ENCODE measurements at places on chromosomes 1 and 21.
A peak's percentile ranks its signal among the peaks of the same experiment; 100 is the strongest.

GRCh38 chr1:244450597-244451538 lies 841 bp downstream of the ADSS2 start:
- peak; percentile 6 for DNase-seq

DNA sequence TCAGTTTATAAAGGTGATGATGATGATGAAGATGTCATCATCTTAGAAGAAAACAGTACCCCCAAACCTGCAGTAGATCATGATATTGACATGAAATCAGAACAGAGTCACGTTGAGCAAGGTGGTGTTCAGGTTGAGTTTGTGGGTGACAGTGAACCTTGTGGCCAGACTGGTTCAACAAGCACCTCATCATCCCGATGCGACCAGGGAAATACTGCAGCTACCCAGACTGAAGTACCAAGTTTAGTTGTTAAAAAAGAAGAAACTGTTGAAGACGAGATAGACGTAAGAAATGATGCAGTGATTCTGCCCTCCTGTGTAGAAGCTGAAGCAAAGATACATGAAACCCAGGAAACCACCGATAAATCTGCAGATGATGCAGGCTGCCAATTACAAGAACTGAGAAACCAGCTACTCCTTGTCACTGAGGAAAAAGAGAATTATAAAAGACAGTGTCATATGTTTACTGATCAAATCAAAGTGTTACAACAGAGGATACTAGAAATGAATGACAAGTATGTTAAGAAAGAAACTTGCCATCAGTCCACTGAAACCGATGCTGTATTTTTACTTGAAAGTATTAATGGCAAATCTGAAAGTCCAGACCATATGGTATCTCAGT lies 16.0 kb upstream of the CHAF1B start:
- no peak for DNase-seq

DNA sequence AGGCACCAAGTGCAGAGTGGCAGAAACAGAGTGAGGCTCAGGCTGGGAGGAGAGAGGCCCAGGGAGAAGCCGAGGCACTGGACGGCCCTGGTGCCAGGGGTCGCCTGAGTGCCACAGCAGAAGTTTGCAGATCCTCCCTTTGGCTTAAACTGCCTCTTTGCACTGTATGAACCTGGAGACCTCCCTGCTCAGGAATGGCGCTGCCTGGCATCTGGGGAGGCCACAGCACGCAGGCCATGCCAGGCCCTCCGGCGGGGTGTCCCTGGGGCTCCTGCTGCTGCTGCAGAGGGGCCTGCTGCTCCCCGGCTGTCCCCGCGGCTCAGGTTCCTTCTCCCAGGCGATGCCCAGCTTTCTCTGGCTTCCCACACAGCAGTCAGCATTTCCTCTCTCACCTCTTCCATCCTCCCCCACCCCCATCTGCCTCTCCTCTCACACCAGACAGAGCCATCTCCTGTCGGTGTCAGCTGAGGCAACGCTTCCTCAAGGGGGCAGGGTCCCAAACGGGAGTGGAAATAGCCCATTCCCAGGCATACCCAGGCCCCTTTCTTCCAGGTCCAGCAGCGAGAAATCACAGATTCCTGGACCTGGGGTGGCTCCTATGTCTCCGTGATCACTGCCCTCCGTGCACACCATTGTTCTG lies 35.2 kb downstream of the SYT6 start:
- no peak for DNase-seq

- no peak for DNase-seq
Observed at GRCh38 chr1:171389171-171389570, 75.2 kb downstream of the FMO4 start.

- no peak for DNase-seq
Observed at GRCh38 chr1:61591351-61591750, 133.6 kb downstream of the TM2D1 start.

- no peak for DNase-seq
Observed at GRCh38 chr1:178277793-178278530, 184.1 kb downstream of the RASAL2 start.

DNA sequence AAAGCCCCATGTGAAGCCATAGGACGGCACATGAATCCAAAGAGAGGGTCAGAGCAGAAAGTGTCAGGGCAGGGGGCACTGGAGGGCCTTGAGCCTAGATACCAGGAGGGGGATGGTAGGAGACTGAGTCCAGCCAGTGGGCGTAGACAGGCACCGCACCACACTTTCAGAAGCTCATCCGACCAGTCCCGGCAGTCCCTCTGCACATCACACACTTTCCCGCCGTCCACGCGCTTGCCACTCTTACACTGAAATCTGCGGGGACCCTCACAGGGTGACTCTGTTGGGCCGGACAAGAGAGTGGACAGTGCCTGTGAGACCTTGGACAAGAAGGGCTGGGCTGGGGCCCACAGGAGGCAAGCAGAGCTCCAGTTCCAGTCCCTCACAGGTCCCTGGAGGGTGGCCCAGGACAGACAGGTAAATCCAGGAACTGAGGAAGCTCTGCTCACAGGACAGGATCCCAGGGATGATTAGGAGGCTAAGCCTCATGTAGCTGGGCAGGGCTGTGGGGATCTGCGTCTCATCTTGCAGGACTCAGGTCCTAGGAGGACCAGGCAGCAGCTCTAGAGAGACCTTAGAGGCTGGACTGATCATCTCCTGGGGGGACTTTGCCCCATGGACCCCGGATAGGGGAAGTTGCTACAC lies 36.3 kb upstream of the MAGOH start:
- DNase-seq = no peak

DNA sequence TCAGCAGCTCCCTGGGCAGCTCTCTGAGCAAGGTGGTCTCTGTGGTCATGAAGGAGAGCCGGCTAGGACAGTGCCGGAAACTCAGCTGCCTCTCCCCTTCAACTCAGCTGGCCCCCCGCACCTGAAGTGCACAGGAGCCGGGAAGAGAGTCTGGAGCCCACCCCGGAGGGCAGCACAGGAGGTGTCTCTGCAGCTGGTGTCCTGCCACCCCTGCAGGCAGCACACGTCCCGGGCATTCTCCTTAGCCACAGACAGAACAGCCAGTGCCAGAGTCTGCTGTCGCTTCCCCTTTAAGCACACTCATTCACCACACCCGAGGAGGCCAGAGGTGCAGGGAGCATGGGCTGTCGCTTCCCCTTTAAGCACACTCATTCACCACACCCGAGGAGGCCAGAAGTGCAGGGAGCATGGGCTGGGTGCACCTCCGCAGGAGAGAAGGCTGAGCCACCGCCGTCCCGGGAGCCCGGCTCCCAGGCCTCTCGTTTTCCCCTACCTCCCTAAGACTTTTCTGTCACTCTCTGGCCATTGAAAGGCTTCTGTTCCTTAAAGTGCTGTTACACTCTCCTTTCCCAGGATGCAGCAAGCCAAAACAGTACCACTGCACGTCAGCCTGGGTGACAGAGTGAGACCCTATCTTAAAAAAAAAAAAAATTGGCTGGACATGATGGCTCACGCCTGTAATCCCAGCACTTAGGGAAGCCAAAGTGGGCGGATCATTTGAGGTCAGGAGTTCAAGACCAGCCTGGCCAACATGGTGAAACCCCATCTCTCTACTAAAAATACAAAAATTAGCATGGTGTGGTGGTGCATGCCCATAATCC lies 16.9 kb upstream of the SAMD11 start:
- no peak for DNase-seq

DNA sequence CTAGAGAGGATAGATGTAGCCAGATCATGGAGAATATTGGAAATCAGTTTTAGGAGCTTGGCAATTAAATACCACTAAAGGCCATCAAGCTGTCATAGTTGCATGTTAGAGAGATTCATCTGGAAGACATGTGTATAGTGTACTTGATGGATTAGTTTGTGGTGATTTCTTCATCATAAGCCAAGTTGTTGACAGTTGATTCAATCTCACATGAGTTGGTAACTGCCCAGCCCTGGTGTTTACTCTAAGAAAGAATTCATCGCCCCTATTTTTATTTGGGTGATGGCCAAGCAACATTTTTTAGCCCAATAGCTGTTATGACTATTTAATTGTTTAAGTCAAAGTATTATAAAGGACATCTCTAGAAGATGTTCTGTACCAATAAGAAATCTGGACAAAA lies 737.6 kb downstream of the PLA2G4A start:
- DNase-seq = peak; percentile 60

DNA sequence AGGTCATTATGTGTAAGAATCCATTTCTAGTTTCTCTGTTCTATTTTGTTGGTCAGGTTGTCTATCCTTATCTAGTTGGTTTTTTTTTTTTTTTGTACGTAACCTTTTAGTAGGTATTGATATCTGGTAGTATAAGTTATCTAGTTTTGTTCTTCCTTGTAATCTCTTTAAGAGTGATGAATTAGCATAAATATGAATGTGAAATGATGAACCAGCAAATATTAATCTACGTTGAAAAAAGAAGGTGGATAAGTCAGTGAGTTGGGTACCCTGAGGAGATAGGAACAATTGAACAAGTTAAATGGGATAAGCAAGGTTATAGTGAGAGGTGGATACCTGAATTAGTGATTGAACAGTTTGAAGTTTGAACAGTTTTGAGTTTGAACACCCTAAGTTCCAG lies 33.9 kb downstream of the TTC3 start:
- DNase-seq = no peak

DNA sequence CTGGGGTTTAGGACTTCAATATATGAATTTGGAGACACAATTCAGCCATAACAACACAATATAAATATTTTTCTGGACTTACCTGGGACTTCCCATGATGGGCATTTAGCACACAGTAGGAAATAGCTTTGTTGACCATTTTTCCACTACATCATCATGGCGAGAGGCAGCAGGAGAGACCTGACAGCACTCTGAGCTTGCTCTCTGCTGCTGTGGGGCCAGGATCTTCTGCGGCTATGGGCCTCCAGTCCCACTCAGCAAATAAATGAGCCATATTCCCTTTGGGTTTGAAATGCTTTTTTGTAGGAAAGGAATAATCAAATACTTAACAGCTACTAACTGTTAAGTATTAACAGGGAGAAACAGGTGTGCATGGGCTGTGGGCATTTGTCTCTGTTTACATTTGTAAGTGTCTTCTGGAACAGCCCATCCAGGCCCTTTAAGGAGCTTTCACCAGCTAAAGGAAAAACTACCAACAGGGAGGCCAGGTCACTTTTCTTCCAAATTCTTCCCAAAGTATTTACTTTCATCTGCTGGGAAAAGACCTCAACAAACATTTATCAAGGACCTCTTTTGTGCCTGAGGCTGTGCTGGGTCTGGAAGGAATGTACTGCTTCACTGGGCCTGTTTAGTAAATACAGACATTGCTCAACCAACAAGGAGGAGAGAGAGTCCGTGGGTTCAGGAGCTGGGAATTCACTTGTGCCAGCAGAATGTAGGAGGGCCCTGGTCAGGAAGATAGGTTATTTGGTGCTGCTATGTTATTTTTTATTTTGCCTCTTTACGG lies 133.2 kb downstream of the LRIG2 start:
- DNase-seq = no peak

DNA sequence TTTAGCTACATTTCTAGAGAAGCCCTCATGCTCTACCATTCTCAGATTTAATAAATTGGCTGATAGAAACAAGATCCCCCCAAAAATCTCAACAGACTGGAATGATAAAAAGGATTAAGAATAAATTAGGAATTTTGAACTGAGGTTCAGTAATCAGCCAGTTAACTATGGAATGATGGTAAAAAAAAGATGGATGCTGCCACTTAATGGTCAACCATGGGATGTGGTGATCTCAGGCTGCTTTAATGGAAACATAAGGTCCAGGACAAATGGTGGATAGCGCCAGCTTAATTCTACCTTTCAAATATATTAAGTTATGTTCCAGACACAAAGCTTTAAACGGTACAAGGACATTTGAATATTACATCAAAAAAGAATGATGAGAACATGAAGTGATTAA lies 49.9 kb downstream of the CCN1 start:
- DNase-seq = no peak

DNA sequence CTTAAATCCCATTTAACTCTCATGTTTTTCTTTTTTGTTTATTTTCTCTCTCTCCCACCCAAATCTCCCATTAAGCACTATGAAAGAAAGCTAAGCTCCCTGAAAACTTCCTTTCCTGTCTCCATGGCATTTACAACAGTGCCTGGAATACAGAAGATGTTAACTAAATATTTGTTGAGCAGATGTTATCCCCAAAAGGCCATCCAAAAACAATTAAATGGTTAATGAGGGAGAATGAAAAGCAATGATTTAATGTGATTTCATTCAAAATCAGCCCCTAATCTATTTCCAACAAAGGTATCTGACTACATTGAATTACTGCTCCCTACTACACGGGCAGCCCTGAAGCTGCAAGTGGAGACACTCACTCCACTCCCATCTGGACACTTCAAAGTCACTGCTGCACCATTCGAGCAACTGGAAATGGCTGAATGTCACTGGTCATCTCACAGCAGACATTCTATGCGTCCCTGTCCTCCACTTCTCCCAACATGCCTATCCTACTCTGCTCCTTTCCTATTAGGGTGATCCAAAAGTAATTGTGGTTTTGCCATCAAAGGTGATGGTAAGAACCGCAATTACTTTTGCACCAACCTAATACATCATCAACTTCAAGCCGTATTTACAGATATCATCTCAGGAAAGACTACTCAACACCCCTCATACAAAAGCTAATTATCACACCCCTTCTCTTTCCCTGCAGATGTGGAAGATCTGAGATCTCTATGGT lies 7.5 kb downstream of the TP53BP2 start:
- no peak for DNase-seq

GRCh38 chr1:111967067-111967690 lies 22.3 kb downstream of the KCND3 start:
- DNase-seq = no peak

DNA sequence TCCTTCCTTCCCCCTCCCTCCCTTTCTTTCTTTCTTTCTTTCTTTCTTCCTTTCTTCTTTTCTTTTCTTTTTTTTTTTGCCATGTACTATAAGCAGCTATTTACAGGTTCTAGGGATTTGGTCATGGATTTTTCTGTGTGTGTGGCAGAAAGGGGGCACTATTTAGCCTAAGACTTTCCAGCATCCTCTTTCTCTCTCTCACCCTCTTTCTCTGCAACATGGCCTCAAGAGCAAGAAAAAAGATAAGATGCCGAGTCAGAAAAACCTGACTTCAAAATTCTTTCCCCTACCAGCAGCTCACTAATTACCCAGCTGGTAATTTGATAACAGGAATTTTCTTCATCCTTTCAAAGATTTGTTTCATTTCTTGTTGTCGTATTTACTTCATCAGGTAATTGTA lies 458.3 kb upstream of the ADAMTS5 start:
- DNase-seq = no peak

GRCh38 chr1:182303778-182304177 lies 87.8 kb downstream of the GLUL start:
- DNase-seq = no peak

- DNase-seq = peak; percentile 82
Observed at GRCh38 chr1:233904633-233905415, at the start of gene SLC35F3. Gene SLC35F3 (plus strand): TSS chr1:233904676.
